ENCODE measurements at places on chromosomes 7 and 10. TPM values are rescaled to one million over a fixed set of nuclear protein-coding genes. Genes with fewer than 3 reads are reported as not detected.

Gene PLXDC2
- 93.6 TPM for polyA plus RNA-seq

Gene PI4K2A
- polyA plus RNA-seq: 5.8 TPM

Gene FOXI2
- polyA plus RNA-seq: not detected

Gene IL2RA
- not detected for polyA plus RNA-seq

Gene DIP2C
- polyA plus RNA-seq: not detected

Gene MCM10
- not detected for polyA plus RNA-seq

Gene FZD8
- 0.24 TPM for polyA plus RNA-seq

Gene ZNF467
- 43.4 TPM for polyA plus RNA-seq

Gene SGCE
- polyA plus RNA-seq: not detected

Gene EVX1
- polyA plus RNA-seq: not detected

All from CD14-positive monocyte (primary cell).